ENCODE measurements at places on chromosomes 11 and 22.

GRCh38 chr11:33930317-33931021 lies 38.6 kb upstream of the LMO2 start:
- DNase-seq: no peak

DNA sequence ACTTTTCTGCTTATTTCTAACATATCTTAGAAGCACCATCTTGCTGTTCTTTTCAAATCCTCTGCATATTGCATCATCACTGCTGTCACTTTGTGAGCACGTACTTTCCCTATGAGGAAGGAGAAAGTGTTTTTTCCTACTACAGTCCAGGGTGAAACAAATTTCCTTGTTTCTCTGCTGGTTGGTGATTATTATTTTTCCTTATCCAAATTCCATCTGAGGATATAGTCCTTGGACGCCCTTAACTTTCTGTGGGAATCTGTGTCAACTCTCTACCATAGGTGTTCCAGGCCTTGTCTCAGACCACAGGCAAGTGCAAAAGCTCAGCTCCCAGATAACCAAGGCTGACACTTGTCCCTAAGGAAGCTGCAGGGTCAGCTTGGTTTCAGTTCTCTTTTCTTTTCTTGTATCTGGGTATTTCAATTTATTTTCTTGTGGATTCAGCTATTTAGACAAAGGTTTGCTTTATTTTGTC lies 29.4 kb upstream of the LYVE1 start:
- DNase-seq: no peak

GRCh38 chr11:95144313-95145235 lies 54.9 kb downstream of the ENDOD1 start:
- no peak for DNase-seq

DNA sequence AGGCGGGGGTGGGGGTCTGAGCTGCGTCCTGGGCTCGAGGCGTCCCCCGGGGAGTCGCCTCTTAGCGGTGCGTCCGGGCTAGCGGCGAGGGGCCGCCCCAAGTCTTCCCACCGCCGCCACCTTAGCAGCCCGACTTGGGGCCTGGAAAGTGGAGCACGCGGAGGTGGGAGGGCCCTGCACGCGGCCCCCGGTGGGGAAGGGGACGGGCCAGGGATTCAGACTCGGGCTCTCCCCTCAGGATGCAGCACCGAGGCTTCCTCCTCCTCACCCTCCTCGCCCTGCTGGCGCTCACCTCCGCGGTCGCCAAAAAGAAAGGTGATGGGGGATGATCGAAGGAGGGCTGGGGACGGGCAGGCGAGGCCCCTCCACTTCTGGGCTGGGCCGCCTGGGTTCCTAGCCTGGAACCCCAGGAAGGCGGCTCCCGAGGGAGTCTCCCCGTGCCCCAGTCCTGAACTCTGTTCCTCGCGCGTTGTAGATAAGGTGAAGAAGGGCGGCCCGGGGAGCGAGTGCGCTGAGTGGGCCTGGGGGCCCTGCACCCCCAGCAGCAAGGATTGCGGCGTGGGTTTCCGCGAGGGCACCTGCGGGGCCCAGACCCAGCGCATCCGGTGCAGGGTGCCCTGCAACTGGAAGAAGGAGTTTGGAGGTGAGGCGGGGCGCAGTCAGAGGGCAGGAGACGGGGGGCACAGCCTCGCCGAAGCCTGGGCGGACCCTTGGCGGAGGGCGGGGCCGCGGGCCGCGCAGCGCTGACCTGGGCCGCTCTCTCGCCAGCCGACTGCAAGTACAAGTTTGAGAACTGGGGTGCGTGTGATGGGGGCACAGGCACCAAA lies 563 bp downstream of the MDK start:
- DNase-seq: no peak

DNA sequence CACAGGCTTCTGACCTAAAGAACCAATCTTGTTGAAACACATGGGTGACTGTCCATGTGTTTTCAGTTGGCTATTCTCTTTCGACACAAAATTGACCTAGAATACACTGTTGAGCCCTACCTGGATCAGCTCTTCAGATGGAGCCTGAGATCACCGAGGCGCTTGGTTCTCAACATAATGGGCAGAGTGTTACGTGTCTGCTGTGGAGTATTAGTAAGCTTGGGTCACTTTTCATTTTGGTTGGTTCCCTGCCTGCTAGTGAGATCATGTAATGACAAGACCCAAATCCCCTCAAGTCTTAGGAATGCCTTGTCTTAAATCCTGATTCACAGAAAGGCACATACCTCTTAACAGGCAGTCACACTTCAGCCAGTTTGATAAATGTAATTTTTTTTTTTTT lies 8.7 kb downstream of the MED19 start:
- no peak for DNase-seq

- no peak for DNase-seq
Observed at GRCh38 chr11:104390651-104391050, 226.7 kb upstream of the PDGFD start.

GRCh38 chr11:36308577-36308976 lies 12.5 kb downstream of the PRR5L start:
- no peak for DNase-seq

GRCh38 chr22:37967147-37967546 lies 13.6 kb downstream of the POLR2F start:
- DNase-seq: no peak

DNA sequence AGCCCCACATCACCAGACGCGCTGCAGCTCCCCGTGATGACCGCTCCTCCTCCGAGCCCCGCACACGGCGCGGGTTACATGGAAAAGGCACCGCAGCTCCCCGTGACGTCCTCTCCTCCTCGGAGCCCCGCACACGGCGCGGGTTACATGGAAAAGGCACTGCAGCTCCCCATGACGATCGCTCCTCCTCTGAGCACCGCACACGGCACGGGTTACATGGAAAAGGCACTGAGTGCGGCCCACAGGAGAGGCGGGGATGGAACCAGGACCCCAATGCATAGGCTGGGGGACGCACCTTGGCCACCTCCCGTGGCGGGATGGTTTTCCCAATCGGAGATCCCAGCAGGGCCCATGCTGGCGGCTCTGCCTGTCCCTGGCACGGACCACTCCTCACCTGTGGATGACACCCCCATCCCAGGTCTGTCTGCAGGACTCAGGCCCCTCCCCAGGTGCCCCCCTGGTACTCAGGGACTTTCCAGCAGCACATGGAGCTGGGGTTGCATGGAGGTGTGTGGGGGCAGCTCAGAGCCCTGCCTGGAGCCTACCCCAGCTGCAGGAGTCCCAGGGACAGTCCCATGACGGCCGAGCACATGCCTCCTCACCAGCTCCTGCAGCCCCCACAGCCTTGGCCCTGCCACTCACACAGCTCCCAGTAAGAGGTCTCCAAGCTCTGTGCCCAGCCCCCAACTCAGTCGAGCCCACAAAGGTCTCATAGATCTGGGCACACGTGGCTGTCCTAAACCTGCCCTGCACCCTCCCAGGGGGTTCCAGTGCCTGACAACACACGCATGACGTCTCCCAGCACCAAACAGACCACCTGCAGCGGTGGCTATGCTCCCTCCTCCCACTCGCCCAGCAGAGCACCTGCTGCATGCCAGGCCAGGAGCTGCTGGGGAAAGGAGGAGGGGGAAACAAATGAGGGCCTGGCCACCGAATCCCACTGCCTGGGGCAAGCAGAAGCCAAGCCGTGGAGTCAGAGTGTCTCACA lies 166.6 kb downstream of the BRD1 start:
- no peak for DNase-seq

GRCh38 chr11:64996710-64997380 lies at the start of gene BATF2:
Gene BATF2 (minus strand): TSS chr11:64996971. CDS start chr11:64996914, 57 bp downstream.
- peak; percentile 41 for DNase-seq

DNA sequence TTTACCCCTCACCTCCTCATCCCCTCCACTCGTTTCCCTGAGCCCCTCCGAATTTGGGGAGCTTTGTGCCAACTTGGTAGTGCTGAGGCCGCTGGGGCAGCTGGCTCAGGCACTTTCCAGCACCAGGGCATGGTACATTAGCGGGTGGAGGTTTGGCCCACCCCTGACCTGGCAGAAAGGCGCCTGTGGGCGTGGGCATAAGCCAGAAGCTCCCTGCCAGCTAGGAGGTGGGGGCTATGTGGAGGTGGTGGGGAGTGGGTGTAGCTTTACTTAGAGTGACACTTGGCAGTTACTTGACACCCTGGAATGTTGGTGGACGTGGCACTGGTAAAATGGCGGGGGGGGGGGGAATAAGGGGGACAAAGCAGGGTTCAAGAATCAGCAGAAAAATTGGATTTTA lies 10.3 kb upstream of the IGF2 start:
- DNase-seq: no peak

- no peak for DNase-seq
Observed at GRCh38 chr11:80595011-80595410, 1154.2 kb upstream of the TENM4 start.

GRCh38 chr11:118898400-118899295 lies 15.0 kb downstream of the CXCR5 start:
- DNase-seq: no peak

DNA sequence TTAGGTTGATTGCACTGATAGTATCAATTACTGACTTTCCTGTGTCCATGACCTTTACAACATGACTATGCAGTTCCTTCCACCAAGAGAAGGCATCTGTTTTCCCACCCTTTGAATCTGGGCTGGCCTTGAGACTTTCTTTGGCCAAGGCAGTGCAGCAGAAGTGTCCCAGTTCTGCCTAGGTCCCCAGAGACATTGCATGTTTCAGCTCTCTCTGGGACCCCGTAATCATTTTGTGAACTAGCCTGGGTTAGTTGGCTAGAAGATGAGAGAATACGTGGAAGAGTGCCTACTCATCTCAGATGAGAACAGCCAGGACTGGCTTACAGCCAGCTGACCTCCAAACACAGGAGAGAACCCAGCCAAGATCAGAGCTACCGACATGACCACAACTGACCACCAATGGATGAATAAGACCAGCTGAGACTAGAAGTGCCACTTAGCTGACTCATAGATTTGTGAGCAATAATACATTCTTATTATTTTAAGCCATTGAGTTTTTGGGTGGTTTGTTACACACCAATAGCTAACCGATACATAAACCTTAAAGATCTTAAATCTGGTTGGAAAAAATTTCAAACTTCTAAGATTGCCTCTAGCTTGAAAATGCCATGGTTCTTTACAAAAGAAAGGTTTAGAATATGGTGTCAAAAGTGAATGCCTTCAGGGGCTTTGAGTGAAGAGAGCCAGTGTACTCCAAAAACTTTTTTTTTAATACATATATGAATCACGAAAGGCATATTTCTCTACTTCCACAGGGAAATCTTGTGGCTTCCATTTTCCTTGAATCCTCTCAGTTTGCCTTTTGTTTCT lies 145.2 kb downstream of the FBXO7 start:
- DNase-seq: peak; percentile 34

DNA sequence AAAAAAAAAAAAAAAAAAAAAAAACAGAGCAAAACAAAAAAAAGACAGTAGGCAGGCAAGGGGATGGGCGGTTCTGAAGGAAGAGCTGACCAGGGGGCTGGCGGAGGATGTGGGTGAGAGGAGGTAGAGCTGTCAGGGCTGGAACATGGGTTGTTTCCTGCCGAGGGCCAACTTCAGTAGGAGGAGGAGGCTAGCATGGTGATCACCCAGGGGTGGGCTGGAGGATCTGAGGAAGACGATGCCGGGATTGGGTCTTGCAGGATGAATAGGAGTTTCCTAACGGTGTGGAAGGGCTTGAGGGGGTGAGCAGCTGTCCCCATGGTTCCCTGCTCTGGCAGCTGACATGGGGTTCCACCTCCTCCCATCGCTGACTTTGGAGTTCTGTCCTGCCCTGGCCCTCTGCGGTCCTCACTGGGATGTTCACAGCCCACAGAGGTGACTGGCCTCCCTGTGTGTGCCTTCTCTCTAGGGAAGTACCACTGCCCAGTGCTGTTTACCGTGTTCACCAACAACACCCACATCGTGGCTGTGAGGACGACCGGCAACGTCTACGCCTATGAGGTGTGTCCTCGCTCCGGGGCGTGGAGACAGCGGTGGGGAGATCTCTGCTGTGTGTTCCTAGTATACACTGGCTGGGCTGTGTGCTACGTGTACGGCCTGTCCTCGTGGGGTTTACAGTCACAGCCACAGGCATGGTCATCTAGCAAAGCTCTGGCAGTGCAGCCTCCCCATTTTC lies 15.2 kb downstream of the PPIL2 start:
- no peak for DNase-seq

All from AG09319 (cell line).